ENCODE measurements at places on chromosomes 6 and 20.

GRCh38 chr6:118594877-118595276, 46.8 kb downstream of the PLN start:
- DNase-seq, result no peak

GRCh38 chr20:57619051-57619831, 985 bp downstream of the ZBP1 start:
- peak; percentile 71 for DNase-seq

DNA sequence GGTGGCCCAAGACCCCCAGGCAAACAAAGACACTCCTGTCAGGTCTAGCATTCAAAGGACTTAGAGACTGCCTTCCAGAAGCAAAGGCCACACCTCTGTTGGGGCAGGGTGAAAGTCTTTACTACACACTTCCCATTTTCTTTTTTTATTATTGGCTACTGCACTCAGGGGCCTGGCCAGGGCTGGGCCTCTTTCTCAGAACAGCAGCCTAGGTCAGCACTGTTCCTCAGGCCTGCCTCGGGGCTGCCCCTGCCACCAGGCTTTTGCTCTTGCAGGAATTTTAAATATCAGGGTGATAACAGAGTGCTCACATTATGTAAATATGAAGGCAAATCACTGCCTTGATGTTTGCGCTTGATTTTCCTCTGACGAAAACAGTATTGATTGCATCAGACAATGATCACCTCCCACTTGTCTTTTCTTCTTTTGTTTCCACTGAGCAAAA, 18.5 kb downstream of the GSTA4 start:
- DNase-seq, result no peak

DNA sequence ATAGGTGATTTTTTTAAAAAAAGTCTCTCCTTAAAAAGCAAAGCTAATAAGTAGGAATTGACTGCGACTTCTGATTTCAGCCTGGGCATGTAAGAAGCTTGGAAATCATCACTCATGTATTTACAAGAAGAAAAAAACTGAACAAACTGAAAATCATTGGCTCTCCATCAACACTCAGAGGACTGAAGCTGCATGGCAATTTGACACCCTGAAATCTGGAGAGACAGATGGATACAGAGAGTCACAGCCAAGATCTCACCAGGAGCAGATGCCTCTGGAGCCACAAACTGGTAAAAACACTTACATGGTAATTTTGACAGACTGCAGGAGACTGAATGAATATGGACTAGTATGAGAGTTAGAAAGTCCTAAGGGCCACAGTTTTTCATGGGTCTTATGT, 191.2 kb upstream of the TCF21 start:
- no peak for DNase-seq

GRCh38 chr20:15375836-15376235, 1038.4 kb upstream of the FLRT3 start:
- no peak for DNase-seq

GRCh38 chr20:58555078-58555765, 40.0 kb upstream of the APCDD1L start:
- no peak for DNase-seq

DNA sequence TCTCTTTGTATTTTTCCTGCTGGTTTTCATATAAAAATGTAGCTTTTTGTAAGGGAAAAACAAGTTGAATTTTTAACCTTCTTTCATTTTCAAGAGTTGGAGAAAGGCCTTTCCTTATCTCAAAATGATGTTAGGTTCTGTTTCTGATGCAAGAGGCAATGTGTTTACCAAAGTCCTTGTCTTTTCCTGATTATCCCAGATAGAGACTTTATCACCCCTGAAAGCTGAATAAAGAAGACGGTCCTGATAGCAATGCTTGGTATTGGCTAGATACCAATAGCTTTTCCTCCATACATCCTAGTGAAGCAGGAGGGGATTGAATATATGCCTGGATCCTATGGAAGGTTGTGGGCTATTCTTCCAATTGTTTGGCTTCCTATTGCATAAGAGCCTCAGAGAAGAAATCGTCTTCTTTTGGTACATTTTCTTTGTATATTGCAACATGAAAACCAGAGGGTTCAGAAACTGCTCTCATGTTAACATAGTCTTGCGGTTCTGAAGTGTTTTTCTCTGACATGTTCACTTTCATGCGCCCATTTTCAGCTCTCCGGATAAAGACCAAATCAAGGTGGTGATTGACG, 5.5 kb downstream of the PNLDC1 start:
- DNase-seq, result no peak

- no peak for DNase-seq
Observed at GRCh38 chr20:17617868-17618672, 48.2 kb downstream of the DSTN start.

GRCh38 chr6:129500958-129501739, 208.8 kb downstream of the ARHGAP18 start:
- DNase-seq, result no peak

GRCh38 chr20:610130-611046, at the start of gene TCF15:
TSS of gene TCF15 (minus strand) at chr20:610309. CDS start at chr20:610237, 72 bp downstream.
- peak; percentile 1 for DNase-seq

DNA sequence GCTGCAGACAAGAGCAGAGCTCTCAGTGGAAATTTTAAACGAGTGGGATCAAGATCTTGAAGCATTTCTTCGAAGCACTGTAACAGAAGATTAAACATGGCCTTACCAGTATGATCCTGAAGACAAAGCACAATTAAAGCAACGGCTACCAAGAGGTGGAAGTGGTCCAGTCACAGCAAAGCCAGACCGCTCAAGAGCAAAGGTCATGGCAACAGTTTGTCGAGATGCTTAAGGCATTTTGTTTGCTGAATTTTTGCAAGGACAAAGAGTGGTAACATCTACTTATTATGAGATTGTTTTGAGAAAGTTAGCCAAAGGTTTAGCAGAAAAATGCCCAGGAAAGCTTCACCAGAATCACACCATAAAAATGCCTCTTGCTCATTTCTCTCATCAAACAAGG, 153.4 kb upstream of the CARMIL1 start:
- no peak for DNase-seq

GRCh38 chr6:111745636-111746035, 127.6 kb downstream of the FYN start:
- no peak for DNase-seq

- no peak for DNase-seq
Observed at GRCh38 chr20:4677846-4678245, 43.9 kb upstream of the PRND start.

GRCh38 chr6:41713650-41714291, 21.6 kb downstream of the TFEB start:
- DNase-seq, result no peak

GRCh38 chr6:15941168-15941567, 187.7 kb upstream of the MYLIP start:
- no peak for DNase-seq

DNA sequence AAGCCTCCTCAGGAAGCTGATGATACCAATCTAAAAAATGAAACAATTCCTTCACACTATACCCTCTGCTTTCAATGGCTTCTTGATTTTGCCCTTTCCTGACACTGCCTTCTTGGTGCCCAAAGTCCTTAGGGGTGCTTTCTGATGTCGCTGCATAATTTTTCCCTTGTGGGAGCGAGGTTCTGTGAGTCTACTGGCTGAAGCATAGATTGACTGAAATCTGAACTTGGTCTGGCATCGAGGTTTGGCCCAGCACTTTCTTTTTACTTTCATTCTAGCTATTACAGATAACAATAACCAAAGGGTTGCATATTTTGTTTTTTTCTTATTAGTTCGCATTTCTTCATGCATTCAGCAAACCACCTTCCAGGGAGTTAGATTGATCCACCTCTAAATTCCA, 65.8 kb downstream of the E2F3 start:
- no peak for DNase-seq

DNA sequence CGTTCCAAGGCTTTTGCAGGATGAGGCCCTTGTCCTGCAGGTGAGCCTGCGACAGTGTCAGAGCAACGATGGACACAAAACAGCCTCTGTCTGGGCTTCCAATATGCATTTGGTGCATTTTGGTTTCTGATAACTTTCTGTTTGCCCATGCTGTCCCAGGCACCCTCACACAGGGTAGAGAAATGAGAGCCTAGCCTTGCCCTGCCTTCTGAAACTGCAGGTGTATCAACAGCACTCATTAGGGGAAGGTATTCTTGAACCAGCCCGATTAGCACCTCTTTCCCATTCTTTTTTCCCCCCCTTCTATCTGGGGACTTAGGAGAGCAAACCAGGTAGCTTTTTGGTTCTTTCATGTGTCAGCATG, 30.3 kb downstream of the CHMP4B start:
- no peak for DNase-seq

- DNase-seq, result peak; percentile 41
Observed at GRCh38 chr20:46545077-46545826, 5.2 kb downstream of the OCSTAMP start.

DNA sequence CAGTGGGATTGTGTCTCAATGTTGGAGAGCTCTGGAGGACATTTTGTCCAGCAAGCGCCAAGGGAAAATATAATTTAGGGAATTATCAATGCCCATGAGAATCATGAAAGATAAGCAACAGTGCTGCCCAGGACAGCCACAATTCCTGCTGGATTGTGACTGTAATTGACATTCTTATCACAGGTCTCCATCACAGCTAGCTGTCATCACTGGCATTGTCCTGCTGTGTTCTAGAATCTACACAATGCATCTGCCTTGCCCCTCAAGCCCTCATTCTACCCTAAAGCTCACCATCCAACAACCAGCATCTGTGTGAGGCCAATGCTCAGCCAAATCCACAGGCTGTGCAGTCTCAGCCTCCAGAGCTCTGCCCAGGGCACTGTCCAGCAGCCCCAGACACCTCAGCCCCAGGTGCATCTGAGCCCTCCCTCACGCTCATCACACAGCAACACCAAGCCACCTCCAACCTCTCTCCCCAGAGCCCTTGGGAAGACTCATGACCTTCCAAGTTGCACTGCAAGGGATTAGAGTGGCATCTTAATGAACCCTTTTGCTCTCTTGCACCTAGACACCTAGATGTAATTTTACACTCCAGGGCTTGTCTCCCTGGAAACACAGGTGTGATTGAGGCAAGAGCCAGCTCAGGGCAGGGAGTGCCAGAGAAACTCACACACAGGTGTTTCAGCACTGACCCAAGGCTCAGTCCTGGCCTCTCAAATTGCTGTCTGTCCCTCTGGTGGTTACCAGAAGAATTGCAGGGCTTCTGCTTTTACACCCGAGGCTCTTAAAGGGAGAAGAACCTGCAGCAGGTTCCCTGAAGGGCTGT, 85.2 kb upstream of the PHACTR3 start:
- DNase-seq, result no peak

GRCh38 chr6:5681480-5681879, 325.2 kb downstream of the NRN1 start:
- no peak for DNase-seq

GRCh38 chr6:7727086-7727945, 1.4 kb downstream of the BMP6 start:
- no peak for DNase-seq

DNA sequence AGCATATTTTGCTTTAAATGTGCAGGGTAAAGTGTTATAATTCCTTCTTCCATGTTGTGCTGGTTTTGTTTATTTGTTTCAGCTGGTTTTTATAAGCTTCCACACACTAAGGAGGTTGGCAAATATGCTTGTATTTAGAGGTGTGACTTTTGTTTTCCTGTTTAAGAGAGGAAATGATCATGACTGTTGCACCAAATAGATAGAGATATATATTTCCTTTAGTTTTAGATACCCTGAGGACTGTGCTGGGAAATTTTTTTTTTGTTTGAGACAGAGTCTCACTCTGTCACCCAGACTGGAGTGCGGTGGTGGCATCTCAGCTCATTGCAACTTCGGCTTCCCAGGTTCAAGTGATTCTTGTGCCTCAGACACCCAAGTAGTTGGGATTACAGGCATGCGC, 5.8 kb downstream of the TBPL1 start:
- DNase-seq, result no peak

DNA sequence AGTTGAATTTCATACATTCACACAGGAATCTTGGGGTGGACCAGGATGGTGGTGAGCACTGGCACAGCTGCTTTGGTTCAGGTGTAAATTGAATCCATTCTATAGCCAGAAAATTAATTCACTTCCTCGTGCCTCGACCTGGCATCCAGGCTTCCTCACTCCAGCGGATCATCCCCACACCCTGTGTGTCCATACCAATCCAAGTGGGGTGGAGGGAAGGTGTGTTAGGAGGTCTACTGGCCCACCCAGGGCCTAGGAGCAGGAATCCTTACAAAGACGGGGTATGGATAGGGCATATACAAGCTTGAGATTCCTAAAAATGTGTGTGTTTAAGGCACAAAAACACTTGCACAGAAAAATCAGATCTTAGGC, 81.8 kb upstream of the SLC24A3 start:
- no peak for DNase-seq

GRCh38 chr6:119608994-119609393, 259.4 kb upstream of the MAN1A1 start:
- DNase-seq, result no peak

DNA sequence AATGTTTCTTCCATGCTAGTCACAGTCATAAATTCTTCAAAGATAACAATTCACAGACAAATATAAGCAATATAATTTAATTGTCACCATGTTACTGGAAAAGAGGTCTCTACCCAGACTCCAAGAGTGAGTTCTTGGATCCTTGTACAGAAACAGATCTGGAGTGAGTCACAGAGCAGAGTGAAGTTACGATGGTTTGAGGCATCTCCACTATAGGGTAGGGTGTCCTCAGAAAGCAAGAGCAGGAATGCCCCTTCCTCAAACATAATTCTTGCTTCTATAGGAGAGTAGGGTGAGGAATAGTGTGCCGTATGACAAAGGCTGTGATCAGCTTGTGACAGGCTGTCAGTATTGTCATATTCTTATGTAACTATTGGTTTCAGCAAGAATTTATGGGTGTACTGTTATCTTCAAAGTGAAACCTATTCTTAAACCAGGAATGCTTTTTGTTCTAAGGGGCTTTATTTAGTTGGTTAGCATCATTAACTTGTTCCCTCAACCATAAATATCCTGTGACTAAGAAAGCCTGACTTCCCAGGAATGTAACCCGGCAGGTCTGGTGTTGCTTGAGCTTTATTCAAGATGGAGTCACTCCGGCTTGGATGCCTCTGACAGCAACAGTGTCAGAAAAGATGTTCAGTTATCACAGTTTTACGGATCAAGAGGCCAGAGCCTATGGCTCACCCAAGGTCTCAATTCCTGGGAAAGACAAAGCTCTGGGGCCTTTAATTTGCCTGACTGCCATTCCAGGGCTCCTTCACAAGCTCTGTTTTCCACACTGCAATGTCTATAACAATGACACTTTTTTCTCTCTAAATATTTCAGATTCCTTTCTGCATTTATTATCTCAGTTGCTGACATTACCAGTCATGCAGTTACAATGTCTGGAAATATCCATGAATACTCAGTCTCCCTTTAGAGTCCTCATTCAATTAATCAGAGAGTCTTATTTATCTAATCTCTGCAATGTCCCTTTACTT, 298.6 kb downstream of the C6orf118 start:
- no peak for DNase-seq

- DNase-seq, result no peak
Observed at GRCh38 chr20:63750807-63751470, 11.4 kb downstream of the SLC2A4RG start.
